Urinary bladder (tissue), 4 donors: ENCODE measurements at places on chromosomes 5 and 9. TPM values are rescaled to one million over a fixed set of nuclear protein-coding genes. Genes with fewer than 3 reads are reported as not detected.
A peak's percentile ranks its signal among the peaks of the same experiment; 100 is the strongest.

- no peak for DNase-seq
Observed at GRCh38 chr9:26811106-26811505, 81.5 kb downstream of the CAAP1 start.

The TPRN gene
- 9.3 TPM for polyA plus RNA-seq

GRCh38 chr9:134616341-134616740 lies 25.3 kb upstream of the COL5A1 start:
- no peak for DNase-seq

The CXCL14 gene
- 107 TPM for polyA plus RNA-seq

GRCh38 chr9:121685795-121686377 lies 34.5 kb downstream of the DAB2IP start:
- DNase-seq = no peak

DNA sequence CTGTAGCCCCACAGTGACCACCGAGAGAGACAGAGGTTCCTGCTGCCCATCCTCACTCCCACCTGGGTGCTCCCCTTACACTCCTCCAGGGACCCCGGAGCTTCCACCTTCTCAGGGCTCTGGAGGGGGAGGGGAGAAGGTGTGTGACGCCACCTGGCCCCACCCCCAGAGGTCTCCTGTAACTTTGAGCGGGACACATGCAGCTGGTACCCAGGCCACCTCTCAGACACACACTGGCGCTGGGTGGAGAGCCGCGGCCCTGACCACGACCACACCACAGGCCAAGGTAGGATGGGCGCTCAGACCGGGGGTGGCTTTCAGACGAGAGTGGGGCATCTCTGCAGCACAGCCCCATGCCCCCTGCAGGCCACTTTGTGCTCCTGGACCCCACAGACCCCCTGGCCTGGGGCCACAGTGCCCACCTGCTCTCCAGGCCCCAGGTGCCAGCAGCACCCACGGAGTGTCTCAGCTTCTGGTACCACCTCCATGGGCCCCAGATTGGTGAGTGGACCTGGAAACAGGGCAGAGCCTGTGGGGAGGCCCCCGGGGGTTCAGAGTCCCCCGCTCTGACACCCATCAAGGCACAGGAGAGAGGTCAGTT lies 4.5 kb downstream of the MAMDC4 start:
- no peak for DNase-seq

DNA sequence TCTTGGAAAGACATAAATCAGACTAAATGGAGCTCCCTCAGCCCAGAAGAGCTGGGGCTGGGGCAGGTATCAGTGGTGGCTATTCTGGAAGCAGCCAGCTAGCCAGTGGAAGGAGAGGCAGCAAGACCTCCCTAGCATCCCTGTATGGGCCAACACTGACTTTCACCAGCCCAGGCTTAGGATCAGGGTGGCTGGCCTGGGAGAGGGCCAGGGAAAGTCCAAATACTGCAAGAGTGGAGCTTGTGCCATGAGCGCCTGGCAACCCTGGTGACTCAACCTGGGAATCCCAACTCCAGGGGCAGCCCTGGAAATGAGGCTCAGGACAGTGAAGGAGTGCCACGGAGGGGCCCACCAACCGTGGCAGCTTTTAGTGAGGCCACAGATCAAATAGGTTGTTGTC lies 7.6 kb upstream of the IRF1 start:
- DNase-seq = no peak

The FBXW2 gene
- polyA plus RNA-seq = 29.3 TPM

GRCh38 chr5:141618030-141618803 lies 583 bp downstream of the DIAPH1 start:
- DNase-seq = no peak

- DNase-seq = no peak
Observed at GRCh38 chr9:71931166-71931565, 19.7 kb downstream of the C9orf85 start.

The HAVCR2 gene
- polyA plus RNA-seq = 3.8 TPM

The RGS14 gene
- polyA plus RNA-seq = 16.4 TPM

DNA sequence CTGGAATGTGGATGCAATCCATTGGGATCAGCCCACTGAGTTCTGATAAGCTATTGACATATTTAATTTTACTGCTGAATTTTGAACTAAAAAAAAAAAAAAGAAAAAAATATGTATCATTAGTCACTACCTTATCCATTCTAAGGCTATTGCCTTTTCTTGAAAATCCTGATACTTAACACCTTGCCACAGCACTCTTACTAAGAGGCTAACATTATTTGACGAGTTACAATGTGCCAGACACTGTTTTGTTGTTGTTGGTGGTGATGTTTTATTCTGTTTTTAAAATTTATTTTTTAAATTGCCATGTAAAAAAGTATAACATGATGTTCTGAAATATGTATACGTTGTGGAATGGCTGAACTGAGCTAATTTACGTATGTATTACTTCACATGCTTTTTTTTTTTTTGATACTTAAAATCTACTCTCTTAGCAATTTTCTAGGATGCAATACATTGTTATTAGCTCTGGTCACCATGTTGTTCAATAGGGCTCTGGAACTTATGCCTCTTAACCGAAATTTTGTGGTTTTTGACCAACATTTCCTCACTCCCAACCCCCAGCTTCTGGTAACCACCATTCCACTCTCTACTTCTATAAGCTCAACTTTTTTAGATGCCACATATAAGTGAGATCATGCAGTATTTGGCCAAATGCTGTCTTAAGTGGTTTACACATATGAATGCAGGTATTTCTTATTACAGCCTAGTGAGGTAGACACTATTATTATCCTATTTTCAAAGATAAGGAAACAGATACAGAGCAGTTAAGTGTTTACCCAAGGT lies 134.8 kb upstream of the PCA3 start:
- no peak for DNase-seq

The ZNF454 gene
- polyA plus RNA-seq = 1.7 TPM

DNA sequence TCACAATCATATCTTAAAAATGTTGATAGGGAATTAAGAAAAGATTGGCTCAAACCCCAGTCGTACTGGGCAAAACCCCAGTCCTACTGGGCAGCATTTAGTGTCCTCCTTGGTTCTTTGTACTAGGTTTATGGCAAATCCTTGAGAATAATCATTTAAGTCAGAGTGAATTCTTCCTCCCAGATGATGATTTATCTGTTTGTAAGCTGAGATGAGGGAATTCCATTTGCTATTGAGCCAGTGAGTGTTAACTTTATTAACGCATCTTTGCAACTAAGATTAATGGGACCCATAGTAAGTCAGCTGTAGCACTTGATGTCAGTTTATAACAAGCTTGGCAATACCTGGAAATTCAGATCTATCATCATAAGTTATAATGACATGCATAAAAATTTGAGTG lies 821.8 kb upstream of the DMAC1 start:
- no peak for DNase-seq

The MLANA gene
- not detected for polyA plus RNA-seq

GRCh38 chr9:91077624-91078368 lies 276.2 kb downstream of the SYK start:
- DNase-seq = no peak

GRCh38 chr5:127092690-127093089 lies 19.4 kb upstream of the C5orf63 start:
- DNase-seq = no peak

GRCh38 chr9:130526854-130527650 lies 52.3 kb upstream of the FUBP3 start:
- no peak for DNase-seq

The EQTN gene
- 0.13 TPM for polyA plus RNA-seq

- no peak for DNase-seq
Observed at GRCh38 chr5:125267636-125268248, 521.3 kb upstream of the ZNF608 start.

DNA sequence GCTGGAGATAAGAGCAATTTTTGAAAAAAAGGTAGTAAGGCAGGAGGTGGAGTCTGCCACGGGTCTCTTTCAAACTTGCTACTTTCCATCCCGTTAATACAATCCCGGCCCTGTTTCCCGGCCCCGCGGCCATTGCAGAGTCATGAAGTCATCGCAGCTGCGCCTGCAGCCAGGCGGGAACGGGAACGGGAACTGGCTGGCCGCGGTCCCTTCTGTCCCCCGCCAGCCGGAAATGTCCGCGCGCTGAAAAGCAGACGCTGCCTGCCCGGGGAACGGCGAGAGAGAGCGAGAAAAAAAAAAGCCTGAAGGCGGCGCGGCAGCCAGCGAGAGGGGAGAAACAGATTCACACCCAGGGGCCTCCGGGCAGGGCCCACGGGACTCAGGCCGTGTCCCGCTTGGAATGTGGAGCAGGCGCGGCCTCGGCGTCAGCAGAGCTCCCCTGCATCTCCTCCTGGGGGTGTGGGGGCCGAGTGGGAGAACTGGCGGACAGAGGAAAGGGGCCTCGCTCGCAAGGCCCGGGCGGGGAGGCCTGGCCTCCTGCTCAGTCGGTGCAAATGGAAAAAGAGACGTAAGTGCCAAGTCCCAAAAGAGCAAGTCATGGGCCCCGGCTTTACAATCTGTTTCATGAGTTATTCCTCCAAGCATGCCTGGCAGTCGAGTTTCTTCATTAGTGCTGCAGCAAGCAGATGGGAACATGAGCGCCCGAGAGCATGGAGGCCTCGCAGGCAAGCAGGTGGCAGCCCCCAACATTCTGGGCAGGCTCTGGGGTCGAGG lies 201.2 kb upstream of the GAS1 start:
- peak; percentile 64 for DNase-seq

GRCh38 chr5:24598956-24599355 lies 45.8 kb downstream of the CDH10 start:
- no peak for DNase-seq

DNA sequence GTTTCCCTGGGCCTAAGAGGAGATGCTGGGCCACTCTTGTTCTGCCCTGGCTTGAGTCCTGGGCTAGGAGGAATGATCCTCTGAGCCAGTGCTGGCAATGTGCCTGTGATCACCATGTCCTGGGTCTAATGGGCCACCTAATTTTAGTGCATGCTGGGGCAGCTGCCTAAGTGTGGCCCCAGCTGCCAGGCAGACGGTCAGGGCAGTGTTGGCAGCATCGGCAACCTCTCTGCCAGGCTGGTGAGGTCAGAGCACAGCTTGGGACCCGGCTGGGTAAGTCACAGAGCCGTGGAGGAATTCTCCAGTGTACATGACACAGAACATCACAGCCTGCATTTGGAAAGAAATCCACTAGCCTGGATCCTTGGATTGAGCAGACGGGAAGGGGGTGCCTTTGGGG lies 21.4 kb upstream of the PITX1 start:
- DNase-seq = no peak

DNA sequence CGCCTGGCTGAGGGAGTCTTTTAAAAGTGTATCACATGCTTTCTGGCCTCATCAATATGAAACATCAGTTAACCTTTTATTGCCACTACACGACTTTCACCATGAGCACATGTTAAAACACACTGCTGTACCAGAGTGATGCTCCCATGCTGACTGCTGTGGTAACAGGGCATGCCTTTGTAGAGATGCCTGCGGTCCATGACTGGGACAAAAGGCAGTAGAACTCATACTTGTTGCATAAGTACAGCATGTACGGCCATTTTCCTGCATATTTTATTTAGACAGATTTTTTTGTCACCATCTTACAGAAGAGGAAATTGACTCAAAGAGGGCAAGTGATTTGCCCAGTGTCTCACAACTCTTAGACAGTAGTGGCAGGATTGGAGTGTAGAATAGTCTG lies 105.7 kb upstream of the ADAMTSL1 start:
- DNase-seq = no peak

The ZNF879 gene
- polyA plus RNA-seq = 2.6 TPM

The CCL27 gene
- polyA plus RNA-seq = 0.32 TPM

DNA sequence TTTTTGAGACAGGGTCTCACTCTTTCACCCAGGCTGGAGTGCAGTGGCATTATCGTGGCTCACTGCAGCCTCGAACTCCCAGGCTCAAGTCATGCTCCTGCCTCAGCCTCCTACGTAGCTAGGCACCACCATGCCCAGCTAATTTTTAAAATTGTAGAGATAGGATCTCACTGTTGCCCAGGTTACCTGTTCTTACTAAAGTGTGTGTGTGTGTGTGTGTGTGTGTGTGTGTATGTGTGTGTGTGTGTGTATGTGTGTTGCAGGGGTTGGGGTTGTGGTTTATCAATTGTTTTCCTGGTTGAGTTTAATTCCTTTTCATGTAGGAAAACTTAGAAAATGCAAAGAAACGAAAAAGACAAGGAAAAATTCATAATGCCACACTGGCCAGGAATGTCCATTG lies 21.8 kb downstream of the RNF44 start:
- DNase-seq = no peak

DNA sequence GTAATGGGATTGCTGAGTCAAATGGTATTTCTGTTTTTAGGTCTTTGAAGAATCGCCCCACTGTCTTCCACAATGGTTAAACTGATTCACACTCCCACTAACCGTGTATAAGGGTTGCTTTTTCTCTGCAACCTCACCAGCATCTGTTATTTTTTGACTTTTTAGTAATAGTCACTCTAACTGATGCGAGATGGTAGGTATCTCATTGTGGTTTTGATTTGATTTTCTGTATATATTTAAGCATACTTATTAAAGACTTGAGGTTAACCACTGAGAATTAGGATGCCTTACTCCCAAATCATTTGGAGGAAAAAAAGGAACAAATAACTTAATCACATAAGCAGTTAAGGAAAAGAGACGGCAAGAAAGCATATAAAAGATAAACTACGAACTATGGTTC lies 181.6 kb upstream of the FST start:
- no peak for DNase-seq

DNA sequence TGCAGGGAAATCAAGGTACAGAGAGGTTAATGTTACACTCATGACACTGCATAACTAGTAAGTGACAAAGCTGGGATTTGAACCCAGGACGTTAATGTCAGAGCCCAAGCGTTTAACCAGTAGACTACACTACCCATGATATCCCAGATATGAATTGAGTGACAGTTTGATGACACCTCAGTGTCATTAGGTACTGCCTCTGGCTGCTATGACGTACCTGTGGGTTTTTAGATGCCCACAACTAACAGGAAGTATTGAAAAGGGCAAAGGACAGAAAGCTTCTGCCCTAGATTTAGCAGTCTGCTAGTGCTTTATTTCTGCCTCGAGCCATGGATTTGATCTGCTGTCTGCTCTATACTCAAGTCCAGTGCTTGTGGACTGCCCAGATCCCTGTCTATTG lies 56.2 kb downstream of the GLRA1 start:
- DNase-seq = no peak
